ENCODE measurements at places on chromosomes 6 and 20.

DNA sequence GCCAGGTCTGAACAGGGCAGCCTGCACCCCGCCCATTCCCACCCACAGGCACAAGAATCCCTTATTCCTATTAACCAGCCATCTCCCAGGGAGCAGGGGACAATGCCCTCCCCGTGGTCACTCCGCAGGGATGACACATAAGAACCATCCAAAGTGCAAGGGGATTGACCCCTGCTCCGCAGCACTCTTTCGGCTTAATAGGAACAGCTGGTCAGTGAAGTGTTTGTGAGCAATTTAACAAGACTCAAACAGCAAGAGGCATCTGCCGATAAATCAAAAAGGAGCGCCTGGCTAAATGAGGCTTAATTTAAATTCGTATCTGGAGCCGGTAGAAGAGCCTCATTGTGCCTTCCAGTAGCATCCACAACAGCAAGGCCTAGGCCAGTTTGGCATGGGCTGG, 389.4 kb downstream of the RNGTT start:
- DNase-seq, result no peak

DNA sequence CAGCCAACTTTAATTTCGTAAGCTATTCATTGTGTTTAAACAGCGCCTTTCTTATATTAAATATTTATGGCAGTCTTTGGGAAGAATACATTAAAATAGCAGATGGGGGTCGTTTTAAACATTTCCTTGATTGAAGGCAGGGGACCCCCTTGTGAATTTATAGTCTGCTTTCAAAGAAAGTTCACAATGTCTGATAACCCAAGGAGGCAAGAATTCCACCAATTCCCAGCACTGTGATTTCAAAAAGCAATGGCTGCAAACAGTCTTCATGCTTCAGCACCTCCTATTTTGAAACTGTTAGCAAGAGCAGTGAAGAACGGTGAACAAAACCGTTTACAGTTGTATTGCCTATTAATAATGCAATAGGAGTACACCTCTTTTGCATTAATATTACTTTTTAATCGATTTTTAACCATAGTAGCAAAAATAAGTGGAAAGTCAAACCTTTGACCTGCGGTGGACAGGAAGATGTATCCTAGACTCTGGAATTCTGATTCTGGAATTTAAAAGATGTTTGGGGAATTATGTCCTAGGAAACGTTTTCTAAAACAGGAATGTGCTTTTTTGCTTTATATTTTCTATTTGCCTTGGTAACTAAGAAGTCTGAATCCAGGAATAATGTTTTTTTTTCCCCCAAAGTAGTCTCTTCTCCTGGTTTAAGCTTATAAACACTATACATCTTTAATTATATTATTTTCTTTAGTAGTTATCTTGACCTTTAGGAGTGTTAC, 393.0 kb downstream of the CDKAL1 start:
- DNase-seq, result no peak

GRCh38 chr6:121666814-121667213, 231.4 kb downstream of the GJA1 start:
- no peak for DNase-seq

DNA sequence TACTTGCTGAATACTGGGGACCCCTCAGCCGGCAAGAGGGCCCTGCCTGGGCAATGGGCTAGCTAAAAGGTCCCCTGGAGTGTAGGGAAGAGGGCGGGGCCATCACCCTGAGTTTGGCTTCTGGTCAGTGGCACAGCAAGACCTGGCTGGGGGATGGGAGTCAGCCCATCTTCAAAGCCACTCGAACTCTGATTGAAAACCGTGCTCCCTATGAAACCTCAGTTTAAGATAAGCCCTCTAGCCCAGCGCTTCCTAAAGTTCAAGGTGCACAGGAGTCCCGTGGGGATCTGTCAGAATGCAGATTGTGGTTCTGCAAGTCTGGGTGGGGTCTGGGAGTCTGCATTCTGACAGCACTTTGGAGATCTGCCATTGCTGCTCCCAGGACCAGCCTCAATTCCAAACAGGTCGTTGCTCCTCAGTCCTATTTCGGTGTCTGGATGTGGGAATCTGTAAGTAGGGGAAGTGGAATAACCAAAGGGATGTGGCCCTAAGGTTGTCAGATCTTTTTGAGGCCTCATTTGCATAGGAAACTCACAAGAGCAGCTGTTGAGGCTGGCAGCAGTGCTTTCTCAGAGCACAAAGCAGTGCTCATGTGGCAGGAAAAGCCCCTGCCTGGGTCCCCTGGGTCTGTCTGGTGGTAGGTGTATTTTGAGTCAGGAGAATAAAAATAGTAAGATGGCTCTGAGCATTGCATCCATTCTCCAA, 85.3 kb upstream of the SCP2D1 start:
- DNase-seq, result no peak

GRCh38 chr6:165231581-165232561, 77.5 kb downstream of the C6orf118 start:
- no peak for DNase-seq

DNA sequence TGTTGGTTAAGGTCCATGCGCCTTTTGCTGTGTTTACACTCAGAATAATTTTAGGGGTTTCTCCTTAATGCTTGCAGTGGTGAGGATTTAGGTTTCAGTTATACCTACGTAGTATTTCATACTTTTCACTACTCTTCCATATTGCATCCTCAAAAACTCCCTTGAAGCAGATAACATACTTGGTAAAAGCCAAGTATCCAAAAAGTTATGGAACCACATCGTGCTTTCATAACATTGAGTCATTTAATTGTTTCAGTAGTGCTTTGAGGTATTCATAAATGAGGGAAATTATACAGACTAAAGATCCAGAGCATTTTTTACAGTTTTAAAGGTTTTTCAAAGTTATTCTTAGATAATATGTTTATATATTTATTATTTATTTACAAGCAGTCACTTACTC, 4.0 kb upstream of the ATXN1 start:
- DNase-seq, result no peak

DNA sequence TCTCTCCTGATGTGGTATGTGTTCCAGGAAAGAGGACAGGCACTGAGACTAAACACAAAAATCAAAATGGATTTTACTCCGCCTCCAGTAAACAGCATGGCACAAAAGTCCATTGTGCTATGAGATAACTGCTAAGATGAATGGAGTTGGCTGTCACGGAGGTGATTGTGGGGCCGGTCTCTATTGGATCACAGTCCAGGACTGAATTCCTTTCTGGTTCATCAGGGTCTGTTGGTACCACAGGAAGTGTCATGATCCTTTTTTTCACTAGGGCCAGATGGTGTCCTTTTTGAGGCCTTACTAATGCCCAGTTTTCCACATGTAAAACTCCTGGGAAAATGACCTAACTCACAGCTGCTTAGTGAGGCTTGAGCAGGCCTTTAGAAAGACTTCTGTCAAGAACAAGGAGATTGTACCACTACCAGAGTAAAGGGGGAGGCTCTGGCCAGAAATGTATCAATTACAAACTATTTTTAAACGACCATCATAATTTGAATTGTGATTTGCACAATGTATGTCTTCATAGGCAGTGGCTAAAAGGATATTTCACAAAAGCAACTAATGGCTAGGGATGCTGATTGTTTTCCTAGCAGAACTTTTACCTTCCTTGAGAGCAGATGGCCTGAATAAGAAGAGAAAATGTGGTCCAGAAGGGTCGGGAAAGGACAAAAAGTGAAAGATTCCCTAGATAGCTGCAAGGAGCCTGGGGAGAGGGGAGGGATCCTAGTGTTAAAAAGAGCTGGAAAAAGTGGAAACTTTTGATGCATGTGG, 192.2 kb upstream of the POU3F2 start:
- DNase-seq, result no peak

DNA sequence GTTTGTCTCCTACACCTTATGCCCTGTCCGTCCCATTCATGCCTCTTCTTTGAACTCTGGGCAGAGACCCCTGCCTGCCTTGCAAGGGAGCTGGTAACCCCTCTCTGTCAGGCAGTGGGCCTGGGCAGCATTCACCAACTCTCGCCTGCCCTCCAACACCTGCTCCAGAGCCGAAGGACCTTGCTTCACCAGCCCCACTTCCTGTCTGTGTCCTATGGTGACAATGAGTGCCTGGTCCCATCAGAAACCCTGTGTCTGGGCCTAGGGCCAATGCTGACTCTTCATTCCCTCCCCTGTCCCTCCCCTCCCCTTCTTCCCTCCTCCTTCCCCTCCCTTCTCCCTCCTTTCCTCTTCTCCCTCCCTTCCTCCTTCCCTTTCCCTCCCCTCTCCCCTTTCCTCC, 22.8 kb upstream of the PCMTD2 start:
- no peak for DNase-seq

- DNase-seq, result no peak
Observed at GRCh38 chr6:163485388-163485851, 70.9 kb downstream of the QKI start.

- no peak for DNase-seq
Observed at GRCh38 chr6:137637121-137637520, 142.9 kb upstream of the OLIG3 start.

- DNase-seq, result no peak
Observed at GRCh38 chr6:40937491-40937890, 101.5 kb downstream of the UNC5CL start.

DNA sequence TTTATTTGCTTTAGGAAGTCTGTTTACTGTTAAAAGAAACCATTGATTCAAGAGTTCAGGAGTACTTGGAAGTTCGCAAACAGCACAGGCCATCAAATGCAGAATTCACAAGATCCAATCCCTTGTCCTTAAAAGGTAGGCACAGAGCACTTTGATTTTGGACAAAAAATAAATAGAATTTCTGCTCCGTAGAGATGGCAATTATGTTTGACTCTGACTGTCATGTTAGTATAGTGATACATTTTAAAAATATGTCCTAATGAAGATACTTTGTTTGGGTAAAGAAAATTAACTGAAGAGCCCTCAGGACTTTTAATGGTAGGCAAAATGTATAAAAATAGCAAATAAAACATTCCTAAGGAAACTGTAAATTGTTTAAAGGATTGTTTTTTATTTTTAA, 113.1 kb downstream of the JAG1 start:
- no peak for DNase-seq

- DNase-seq, result no peak
Observed at GRCh38 chr20:12375967-12376366, 458.3 kb downstream of the BTBD3 start.

DNA sequence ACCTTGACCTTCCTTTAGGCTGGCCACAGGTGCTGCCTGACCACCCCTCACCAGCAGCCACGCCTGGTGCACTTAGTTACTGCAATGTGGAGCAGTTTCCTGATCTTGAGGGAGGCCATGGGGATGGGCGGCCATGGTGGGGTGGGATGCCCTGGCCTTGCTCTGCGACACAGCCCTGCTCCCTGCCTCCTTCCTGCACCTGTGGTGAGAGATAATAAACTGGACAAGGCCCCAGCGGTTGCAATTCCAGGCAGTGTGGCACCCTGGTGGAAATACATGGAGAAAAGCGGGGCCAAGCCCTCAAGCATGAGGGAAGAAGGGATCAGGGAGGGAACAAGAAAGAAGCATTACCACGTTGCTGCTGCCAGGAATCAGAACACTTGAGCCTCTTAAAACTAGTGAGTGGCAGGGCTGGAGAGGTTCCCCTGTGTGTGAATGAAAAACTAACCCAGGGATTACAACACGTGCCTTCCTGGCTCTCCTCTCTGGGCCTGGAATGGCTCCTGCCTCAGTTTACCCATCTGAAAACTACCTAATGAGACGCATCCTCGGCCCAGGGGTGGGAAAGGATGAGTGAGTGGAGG, 213.2 kb downstream of the LY86 start:
- DNase-seq, result no peak

DNA sequence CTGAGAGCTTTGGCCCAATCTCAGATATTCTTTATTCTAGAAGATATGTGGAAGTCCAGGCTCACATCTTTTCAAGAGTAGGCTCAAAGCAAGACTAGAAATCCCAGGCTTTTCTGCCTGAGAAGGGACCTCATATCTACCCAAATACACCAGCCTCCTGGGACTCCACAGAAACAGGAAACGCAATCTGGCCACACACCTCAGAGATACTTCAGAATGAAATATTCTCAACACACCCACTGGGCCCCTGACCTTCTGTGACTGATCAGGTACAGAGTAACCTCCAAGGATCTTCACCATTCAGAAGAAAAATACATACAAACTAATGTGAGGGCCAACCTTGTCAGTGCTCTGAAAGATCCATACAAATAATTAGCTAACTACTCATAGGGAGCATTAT, 183.2 kb downstream of the HIVEP2 start:
- no peak for DNase-seq

- DNase-seq, result no peak
Observed at GRCh38 chr6:52617087-52617486, 40.2 kb upstream of the TRAM2 start.

GRCh38 chr6:92710048-92710447, 709.3 kb downstream of the EPHA7 start:
- DNase-seq, result no peak

DNA sequence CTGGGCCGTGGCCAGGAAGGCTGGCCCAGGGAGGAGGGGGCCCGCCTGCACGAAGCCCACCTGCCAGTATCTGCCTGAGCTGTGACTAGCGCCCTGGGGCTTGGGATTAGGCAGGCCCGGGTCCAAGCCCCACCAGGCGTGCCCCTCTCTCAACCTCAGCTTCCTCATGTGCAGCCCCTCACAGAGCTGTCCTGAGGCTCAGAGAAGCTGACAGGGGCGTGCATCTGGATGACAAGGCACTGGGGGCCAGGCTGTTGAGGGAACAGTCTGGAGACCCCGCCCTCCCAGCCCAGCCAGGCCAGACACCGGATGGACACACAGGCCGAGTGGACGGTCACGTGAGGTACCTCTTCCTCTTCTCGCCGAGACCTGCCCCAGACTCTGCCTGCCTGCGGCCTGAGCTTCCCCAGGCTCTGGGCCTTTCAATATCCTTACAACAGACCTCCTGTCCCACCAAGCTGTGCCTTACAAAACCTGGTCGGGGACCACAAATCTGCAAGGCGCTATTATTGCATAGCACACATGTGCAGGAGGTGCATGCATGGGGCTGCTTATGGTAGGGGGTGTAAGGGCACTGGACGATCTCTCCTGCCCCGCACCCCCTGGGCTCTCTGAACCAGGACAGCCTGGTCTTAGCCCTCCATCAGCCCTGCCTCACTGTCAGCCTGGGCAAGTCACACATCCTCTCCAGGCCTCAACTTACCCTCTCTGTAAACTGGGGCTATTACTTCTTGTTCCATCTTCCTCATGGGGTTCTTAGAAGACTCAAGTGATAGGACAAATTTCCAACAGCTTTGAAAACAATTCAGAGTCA, 20.0 kb downstream of the NOL4L start:
- no peak for DNase-seq

DNA sequence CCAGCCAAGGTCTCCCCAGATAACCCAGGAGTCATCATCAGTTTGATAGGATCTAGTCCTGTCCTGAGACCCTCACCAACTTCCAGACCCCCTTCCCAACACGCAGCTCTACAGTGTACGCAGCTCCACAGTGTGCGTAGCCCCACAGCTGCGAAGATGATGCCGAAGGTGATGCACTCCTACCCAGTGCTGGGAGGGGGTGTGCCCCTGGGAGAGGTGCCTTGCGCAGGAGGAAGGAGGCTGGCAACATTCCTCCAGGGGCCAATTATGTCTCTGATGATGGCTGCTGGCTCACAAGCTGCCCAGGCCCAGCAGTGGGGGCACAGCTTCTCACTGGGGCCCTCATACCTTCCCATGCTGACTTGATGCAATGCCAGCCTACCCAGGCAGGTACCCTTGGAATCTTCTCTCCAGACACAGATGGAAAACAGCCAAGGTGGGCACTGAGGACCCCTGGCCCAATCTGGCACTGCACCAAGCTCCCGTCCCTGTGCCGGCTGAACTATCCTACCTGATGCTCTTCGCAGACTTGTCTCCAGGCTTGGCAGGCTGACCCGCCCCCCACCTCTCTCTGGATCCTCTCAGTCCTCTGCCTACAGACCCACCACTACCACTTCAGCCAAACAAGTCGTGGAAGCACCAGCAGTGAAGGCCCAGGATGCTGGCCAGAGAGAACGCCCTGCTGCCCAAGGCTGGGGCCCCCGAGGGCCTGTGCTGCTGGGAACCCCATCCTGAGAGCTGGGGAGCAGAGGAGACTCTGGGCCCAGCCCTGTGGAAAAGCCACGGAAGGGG, 1.4 kb downstream of the ZNF512B start:
- DNase-seq, result no peak
